ENCODE measurements at places on chromosomes 1 and 21. TPM values are rescaled to one million over a fixed set of nuclear protein-coding genes. Genes with fewer than 3 reads are reported as not detected.
A peak's percentile ranks its signal among the peaks of the same experiment; 100 is the strongest.

C1orf116 gene
- total RNA-seq: 123 TPM

KCNH1 gene
- total RNA-seq: not detected

SYT2 gene
- 0.23 TPM for total RNA-seq

NPR1 gene
- total RNA-seq: 16.7 TPM

GRCh38 chr1:77624102-77624501 is 58.4 kb downstream of the ZZZ3 start:
- H3K4me3 ChIP-seq: no peak overlapping the region
- no peak for DNase-seq
- peaks cover 11% of the 10 kb centered on the region for H3K36me3 ChIP-seq
- no peaks in the 10 kb centered on the region for H3K27me3 ChIP-seq

- no peaks in the 10 kb centered on the region for H3K27me3 ChIP-seq
- no peak overlapping the region for H3K27ac ChIP-seq
- no peaks in the 10 kb centered on the region for H3K36me3 ChIP-seq
- no peak overlapping the region for H3K4me3 ChIP-seq
- DNase-seq: no peak
Observed at GRCh38 chr1:239250353-239251035, 135.9 kb upstream of the CHRM3 start.

DNA sequence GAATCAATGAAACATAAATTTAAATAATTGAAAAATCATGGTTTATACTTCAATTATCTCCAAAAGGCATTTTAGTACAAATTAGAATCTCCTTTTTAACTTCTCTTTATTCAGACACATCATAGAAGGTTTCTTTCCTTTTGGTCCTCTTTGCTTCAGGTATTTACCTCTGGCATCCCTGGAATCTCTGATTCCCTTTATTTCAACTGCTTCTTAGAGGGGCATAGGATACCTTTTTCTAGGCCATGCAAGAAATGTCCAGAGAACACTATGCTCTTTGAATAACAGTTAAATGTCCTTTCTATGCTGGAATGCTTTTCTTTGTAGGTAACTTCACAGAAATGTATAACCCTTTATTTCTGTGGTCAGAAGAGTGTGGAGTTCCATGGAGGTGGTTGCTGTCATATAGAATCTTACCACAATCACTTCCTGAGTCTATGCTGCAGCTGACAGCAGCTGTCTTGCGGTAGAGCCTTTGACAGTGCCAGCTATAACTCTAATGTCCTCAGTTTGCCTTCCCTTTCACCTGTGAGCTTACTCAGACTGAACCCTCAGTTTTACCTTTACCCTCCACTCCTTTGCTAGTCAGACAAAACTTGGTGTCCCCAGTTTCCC is 8.6 kb downstream of the LAMC2 start:
- no peak overlapping the region for H3K4me3 ChIP-seq
- DNase-seq: no peak
- no peak overlapping the region for H3K27ac ChIP-seq
- H3K27me3 ChIP-seq: no peaks in the 10 kb centered on the region
- H3K36me3 ChIP-seq: no peaks in the 10 kb centered on the region
- H3K4me1 ChIP-seq: no peaks in the 10 kb centered on the region

DNA sequence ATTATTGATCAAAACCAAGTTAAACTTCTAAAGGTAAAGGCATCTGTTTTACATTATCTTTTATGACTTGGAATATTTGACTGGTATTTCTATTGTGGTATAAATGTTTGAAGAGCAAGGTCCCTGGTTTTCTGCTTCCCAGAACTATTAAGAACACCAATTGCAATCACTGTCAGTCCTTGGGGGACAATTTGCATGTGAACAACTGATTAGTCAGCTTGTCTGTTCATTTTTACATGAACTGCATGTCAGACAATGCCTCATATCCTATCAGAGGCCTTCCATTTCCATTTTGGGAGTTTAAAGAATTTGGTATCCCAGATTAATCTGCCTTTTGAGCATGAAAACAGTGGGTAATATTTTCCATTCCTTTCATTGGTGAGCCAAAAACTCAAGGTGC is 654.9 kb upstream of the USP24 start:
- no peaks in the 10 kb centered on the region for H3K4me1 ChIP-seq
- H3K4me3 ChIP-seq: no peak overlapping the region
- no peaks in the 10 kb centered on the region for H3K36me3 ChIP-seq
- H3K27ac ChIP-seq: no peak overlapping the region

GRCh38 chr1:156106624-156107488 is 7.7 kb upstream of the LMNA start:
- H3K4me3 ChIP-seq: no peak overlapping the region
- no peaks in the 10 kb centered on the region for H3K27me3 ChIP-seq
- peak; percentile 63 for DNase-seq
- H3K36me3 ChIP-seq: no peaks in the 10 kb centered on the region

DNA sequence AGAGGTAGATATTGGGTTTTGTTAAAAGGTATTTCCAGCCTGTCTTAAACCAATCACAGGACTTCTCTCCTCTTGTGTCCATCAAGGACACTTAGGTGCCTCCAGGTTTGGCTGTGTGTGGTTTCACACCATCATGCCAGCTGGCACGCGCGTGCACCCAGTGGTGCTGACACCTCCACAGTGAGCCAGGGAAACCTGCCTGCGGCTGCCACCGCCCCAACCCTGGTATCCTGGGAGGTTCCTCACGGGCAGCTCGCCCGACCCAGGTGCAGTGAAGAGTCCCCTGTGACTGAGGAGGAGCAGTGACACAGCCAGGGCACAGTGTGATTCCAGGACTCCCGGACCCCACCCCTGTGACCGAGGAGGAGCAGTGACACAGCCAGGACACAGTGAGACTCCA is 13.2 kb upstream of the COL6A2 start:
- H3K4me1 ChIP-seq: peaks cover 11% of the 10 kb centered on the region
- H3K36me3 ChIP-seq: no peaks in the 10 kb centered on the region
- DNase-seq: no peak

DNA sequence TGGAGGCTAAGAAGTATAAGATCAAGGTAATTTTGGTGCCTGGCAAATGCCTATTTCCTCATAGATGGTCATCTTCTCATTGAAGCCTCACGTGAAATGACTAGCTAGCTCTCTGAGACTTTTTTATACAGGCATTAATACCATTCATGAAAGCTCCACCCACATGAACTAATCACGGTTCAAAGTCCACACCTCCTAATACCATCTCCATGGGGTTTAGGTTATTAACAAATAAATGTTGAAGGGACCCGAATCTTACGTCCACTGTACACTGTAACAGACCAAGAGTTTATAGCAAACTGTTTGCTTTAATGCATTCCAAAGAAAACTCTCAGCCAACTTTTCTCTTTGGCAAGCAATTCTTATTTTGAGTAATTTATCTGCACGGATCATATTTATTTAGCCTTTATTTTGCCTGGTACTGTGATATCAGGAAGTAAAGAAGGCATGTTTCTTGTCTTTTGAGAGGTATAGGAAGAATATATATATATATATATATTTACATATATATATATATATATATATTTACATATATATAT is 296.1 kb upstream of the LRRC7 start:
- H3K4me1 ChIP-seq: peaks cover 4% of the 10 kb centered on the region
- no peak overlapping the region for H3K4me3 ChIP-seq
- no peaks in the 10 kb centered on the region for H3K27me3 ChIP-seq
- no peaks in the 10 kb centered on the region for H3K36me3 ChIP-seq

DNA sequence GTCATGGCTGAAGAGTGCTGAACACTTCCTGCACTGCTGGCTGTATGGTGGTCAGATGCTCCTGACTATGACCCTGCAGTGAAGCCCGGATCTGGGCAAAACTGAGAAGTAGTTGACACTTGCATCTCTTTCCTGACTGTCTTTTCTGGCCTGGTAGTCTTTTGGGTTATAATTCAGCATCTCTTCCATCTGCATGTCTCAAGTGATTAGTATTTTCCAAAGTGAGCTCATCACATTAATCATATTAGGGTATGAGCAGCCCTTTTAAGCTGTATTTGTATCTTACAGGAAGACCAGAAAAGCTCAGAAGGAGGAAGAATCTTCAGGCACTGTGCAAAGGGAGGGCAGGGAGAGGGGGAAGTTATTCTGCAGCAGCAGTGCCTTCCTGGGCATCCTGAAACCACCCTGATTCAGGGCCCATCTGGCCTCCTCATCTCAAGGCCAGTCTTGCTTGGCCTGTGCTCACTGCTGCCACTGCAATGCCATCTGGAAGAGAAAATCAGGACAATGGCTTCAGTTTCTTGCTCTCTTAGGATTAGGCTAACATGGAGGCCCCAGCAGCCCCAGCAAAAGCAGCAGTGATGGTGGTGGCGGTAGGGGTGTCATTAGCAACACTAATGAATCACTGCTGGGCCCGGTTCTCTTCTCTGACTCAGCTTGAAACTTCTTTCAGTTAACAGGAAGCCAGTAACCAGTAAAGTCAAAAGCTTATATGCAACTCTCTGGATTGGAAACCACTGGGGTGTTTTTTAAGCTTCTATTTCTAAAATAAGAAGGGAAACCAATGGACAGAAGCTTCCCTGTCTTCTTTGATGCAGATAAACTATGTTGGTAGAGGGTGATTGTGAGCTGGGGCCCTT is 63.3 kb upstream of the WDR26 start:
- H3K27me3 ChIP-seq: no peaks in the 10 kb centered on the region
- DNase-seq: no peak
- no peak overlapping the region for H3K4me3 ChIP-seq
- peak overlapping the region; percentile 52 for H3K27ac ChIP-seq
- H3K36me3 ChIP-seq: no peaks in the 10 kb centered on the region
- peaks cover 14% of the 10 kb centered on the region for H3K4me1 ChIP-seq

- peaks cover 5% of the 10 kb centered on the region for H3K36me3 ChIP-seq
- no peaks in the 10 kb centered on the region for H3K27me3 ChIP-seq
- no peak overlapping the region for H3K27ac ChIP-seq
- no peak overlapping the region for H3K4me3 ChIP-seq
- no peaks in the 10 kb centered on the region for H3K4me1 ChIP-seq
Observed at GRCh38 chr1:175155936-175156335, 36.6 kb downstream of the KIAA0040 start.

- H3K4me1 ChIP-seq: no peaks in the 10 kb centered on the region
- no peaks in the 10 kb centered on the region for H3K36me3 ChIP-seq
- no peaks in the 10 kb centered on the region for H3K27me3 ChIP-seq
- no peak for DNase-seq
- no peak overlapping the region for H3K27ac ChIP-seq
Observed at GRCh38 chr1:107524301-107524700, 383.5 kb downstream of the NTNG1 start.

DNA sequence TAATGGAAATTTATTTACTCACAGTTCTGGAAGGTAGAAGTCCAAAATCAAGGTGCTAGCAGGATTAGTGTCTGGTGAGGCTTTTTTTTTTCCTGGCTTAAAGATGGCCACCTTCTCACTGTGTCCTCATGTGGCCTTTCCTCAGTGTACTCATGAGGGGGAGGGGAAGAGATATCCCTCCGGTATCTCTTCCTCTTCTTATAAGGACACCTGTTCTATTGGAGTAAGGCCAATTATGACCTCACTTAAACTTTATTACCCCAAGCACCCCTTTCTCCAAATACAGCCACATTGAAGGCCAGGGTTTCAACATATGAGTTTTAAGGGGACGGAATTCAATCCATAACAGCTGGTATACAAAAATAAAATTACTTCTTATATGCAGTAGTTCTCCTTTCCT is 203.7 kb upstream of the C1orf87 start:
- H3K27ac ChIP-seq: no peak overlapping the region
- H3K4me3 ChIP-seq: no peak overlapping the region
- DNase-seq: no peak
- H3K4me1 ChIP-seq: no peaks in the 10 kb centered on the region
- no peaks in the 10 kb centered on the region for H3K36me3 ChIP-seq

DNA sequence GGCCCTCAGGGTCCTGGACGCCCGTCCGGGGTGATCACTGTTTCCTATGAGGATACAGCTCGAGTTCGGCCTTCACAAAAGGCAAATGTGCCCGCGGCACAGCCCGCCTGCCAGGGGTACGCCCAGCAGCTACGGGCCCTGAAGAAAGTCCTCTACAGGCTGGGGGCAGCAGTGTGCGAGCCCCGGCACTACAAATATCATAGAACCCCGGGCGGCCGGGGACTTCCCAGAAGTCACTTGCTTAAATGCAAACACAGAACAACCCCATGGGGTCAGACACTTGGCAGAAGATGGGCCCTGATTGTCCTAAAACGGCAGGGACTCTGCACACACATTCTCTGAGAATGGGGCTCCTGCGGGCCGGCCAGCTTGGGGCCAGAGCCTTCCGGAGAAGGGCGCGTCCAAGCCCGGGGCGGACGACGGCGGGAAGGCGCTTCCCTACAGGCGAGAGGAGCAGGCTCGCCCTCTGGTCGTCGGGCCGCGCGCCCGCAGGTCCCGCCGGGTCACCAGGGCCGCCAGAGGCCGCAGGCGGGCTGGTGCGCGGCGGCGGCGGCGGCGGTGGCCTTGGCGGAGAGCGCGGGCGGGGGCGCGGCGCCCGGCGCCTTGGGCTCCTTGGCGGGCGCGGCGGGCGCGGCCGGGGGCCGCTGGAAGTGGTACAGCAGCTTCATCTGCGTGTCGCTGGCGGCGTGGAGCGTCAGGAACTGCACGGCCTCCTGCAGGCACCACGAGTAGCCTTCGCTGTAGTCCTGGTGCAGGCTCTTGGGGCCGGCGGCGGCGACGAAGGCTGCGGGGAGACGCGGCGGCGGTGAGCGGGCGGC is 888 bp downstream of the HES5 start:
- no peak overlapping the region for H3K27ac ChIP-seq
- peaks cover 9% of the 10 kb centered on the region for H3K4me1 ChIP-seq
- DNase-seq: no peak
- peaks cover 29% of the 10 kb centered on the region for H3K27me3 ChIP-seq
- no peak overlapping the region for H3K4me3 ChIP-seq

DNA sequence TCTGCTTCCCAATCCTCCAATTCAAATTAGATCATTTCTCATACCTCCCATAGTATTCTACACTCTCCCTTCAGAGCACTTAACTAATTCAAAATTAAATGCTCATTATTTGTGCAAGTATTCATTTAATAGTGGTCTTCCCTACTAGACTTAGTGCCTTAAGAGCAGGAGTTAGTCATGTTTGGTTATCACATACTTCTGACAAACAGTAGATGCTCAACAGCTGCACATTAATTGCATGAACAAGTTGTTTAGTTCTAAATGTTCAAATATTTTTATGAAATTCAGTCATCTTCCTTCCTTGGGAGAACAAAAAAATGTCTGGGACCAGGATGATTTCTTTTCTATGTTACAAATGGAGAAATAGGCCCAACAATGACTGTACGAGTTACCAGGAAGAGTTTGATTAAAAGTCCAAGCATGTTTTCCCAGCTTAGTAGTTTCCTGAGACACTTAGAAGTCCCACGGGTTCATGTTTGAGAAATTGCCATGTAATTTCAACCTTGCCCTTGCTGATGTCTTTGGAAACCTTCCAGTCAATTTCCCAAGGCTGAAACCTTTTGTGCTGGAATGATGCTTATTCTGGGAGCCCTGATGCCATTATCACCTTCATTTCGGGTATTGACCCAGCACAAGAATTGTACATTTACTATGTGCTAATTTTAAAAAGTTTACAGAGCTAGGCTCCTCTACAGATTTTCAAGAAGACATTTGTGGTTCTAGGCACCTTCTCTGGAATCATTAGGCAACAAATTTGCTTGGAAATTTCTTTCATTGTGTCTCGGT is 437.9 kb upstream of the PLXNA2 start:
- H3K27ac ChIP-seq: peak overlapping the region; percentile 33
- DNase-seq: no peak
- H3K36me3 ChIP-seq: no peaks in the 10 kb centered on the region
- H3K4me1 ChIP-seq: peaks cover 2% of the 10 kb centered on the region
- H3K4me3 ChIP-seq: no peak overlapping the region
- no peaks in the 10 kb centered on the region for H3K27me3 ChIP-seq

GRCh38 chr1:97196825-97197516 is 475.4 kb downstream of the PTBP2 start:
- no peak for DNase-seq
- H3K4me1 ChIP-seq: peaks cover 7% of the 10 kb centered on the region
- H3K36me3 ChIP-seq: no peaks in the 10 kb centered on the region
- no peak overlapping the region for H3K27ac ChIP-seq
